ENCODE measurements at places on chromosomes 11 and 22.

- DNase-seq = peak; percentile 82
These were observed 33.8 kb upstream of the PPARA start for GRCh38 chr22:46116491-46116958.

- no peak for DNase-seq
These were observed 1514.8 kb downstream of the TBC1D22A start for GRCh38 chr22:48276994-48277867.

DNA sequence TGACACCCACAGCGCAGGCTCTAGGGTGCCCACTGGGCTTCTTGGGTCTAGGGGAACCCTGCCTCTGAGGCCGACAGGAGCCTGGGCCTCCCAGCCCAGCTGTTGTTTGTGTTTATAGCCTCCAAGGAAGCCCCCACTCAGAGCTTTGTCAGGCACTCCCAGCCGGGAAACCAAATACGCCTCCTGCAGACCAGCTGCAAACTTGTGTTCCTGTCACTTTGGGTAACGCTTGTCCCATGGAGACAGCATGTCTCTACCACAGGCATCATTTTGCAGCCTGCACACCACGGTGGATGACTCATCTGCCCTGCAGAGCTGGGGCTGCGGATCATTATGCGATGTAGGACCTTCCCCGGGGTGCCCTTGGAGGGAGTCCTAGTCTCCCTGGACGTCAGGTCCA lies 40.6 kb upstream of the CRYBB3 start:
- no peak for DNase-seq

- no peak for DNase-seq
These were observed 10.4 kb downstream of the SREBF2 start for GRCh38 chr22:41842996-41843970.

DNA sequence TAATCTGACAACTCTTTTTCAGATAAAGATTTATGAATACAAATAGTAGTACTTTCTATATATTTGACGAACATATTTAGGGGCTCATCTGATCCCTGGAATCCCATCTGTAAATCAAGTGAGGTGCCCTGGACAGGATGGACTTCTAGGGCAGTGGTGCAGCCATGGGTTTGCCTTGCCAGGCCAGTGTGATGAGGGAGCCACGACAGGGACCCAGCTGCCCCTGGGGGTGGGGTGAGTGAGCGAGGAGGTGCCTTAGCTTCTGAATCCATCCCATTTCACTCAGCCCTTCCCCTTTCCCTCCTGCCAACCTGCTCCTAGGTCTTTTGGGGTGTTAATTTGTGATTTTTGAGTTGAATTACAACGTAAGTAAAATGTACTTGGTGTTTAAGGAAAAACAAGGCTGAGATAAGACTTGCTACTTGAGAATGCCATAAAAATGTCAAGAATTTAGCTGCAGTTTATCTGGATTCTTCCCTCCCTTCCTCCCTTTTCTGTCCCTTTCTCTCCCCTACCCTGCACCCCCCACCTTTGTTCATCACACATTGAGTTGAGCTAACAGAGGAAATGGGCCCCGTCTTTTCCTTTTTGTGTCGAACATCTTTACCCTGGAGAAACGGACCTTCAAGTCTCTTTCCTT lies 60.8 kb downstream of the PPFIBP2 start:
- DNase-seq = no peak

DNA sequence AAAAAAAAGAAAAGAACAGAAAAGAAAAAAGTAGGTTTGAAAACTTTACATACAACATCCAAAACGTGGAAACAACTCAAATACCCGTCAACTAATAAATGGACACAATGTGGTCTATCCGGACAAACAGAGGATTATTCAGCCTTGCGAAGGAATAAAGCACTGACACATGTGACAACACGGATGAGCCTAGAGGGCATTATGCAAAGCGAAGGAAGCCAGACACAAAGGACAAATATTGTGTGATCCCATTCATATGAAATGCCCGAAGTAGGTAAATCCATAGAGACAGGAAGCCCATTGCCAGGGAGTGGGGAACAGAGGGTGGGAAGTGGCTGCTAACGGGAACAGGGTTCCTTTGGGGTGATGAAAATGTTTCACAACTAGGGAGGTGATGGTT lies 11.8 kb downstream of the RFPL1 start:
- DNase-seq = no peak

- DNase-seq = no peak
These were observed 259.5 kb downstream of the CADM1 start for GRCh38 chr11:115244758-115245157.

- DNase-seq = no peak
These were observed 75.3 kb downstream of the ARFGAP2 start for GRCh38 chr11:47101406-47101805.

DNA sequence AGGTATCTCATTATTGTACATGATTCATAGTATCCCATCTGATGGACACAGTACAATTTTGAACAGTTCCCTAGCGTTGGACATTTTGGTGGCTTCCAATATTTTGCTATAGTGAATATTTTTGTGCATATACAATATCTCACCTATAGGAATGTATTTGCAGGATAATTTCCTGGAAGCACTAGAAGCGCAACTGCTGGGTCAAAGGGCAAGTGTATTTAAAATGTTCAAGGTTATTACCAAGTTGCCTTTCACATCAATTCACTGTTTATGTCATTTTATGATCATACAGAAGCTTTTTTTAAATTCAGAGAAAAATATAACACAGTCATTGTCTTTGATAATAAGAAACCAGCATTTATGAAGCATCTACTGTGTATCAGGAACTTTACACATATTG lies 19.1 kb upstream of the RPS3 start:
- DNase-seq = no peak

GRCh38 chr11:91170711-91171110 lies 947.9 kb upstream of the CHORDC1 start:
- no peak for DNase-seq

DNA sequence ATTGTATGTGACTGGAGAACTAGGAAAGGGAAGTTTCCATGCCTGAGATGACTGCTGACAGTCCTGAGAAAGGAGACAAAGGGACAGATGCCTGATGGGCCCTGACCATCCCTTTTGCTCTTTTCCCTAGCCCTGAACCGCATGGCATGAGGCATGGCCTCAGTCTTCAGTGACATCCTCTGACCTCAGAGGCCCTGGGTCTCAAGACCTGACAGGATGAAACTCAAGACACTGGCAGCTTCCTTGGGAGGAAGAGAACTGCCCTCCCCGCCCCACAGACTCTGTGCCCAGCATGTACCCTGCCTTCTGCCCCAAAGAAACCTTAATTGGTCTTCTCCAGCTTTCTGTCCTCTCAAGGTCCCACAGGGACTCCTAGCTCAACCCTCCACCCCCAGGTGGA lies 444.1 kb downstream of the SOX6 start:
- DNase-seq = no peak

GRCh38 chr22:43867839-43868635 lies 5.7 kb upstream of the SULT4A1 start:
- no peak for DNase-seq

- no peak for DNase-seq
These were observed 532.2 kb upstream of the CCDC90B start for GRCh38 chr11:83818349-83818748.

GRCh38 chr11:104369761-104370160 lies 205.8 kb upstream of the PDGFD start:
- no peak for DNase-seq

- no peak for DNase-seq
These were observed 69.5 kb downstream of the JAM3 start for GRCh38 chr11:134138376-134138775.

- DNase-seq = no peak
These were observed 17.2 kb upstream of the UVRAG start for GRCh38 chr11:75797792-75798191.

GRCh38 chr22:39317084-39317774 lies 2.2 kb downstream of the RPL3 start:
- no peak for DNase-seq

DNA sequence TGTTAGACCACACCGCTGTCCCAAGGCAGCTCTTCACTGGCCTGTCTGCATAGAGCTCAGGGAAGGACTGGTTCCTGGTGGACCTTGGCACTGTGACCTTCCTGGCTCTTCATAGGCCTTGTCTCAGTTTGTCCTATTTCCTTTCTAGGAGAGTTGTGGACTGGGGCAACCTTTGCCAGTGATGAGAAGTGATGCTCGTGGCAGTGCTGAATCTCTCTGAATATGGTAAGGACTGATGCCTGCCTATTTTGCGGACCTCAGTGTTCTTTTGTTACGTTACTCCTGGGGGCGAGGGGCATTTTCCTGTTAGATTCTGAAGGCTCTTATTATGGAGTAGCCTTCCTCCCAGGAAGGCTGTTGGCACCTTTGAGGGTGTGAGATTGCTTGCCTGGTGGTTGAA lies 24.2 kb downstream of the CABIN1 start:
- DNase-seq = no peak

GRCh38 chr11:118806400-118806799 lies 15.4 kb upstream of the DDX6 start:
- no peak for DNase-seq

DNA sequence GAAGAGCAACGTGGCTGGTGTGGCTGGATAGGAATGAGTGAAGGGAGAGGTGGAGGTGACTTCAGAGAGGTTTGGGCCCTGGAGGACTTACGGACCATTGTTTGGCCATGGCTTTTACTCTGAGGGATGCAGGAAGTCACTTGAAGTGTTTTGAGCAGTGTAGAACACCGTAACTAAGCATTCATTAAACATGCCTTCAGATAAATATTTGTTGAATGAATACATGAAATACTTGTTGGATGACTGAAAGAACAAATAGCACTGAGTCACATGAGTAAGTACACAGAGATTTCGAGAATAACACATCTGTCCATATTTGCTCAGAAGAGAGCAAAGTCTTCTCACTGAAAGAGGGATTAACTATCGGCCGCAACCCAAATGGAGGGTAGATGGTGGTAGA lies 182.7 kb upstream of the SNX19 start:
- DNase-seq = no peak

DNA sequence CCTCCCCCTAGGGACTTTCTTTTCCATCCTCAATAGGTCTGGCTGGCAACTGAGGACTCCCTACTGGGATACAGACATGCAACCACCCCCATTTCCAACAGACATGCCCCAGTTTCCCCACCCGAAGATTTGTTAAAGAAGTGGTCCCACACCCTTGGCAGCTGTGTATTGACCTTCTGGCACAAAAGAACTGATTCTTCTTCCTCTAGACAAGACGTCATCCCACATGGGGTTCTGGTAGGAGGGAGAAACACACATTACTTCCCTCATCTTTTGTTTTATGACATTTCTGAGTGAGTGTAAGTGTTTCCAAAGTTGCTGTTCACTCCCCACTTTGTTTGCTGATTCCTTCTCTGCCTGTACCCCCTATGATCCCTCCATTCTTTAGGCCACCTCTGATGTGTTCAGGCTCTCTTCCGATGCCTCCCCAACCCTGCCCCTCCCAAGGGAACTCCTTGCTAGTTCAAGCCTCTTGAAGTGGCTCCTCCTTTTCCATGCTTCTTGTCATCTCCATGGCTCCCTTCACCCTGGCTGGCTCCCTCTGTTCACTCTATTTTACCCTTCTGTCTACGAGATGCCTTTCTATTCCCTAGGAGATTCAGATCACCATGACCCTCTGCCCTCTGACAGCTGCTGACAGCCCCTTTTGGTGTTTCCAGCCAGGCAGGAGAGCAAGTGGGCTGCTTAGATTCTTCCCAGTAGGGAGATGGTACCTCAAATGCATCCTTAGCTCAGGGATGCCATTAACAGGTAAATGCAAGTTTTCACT lies 4.3 kb downstream of the KIRREL3 start:
- DNase-seq = no peak

DNA sequence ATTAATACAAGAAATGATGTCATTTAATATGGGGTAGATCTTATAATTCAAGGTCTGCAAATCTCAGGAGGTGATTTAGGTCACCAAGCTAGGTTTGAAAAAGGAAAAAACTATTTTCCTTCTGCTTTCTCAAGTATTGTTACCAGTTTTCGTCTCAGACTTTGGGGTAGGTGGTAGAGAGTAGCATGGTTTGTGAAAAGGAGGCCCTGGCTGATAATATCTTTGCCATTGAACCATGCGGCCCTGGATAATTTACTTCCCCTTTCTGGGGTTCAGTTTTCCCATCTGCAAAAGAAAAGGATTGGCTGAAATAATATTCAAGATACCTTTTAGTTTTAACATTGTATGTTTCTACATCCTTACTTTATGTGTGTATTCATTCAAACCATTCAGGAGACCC lies 92.1 kb downstream of the WNT11 start:
- no peak for DNase-seq

DNA sequence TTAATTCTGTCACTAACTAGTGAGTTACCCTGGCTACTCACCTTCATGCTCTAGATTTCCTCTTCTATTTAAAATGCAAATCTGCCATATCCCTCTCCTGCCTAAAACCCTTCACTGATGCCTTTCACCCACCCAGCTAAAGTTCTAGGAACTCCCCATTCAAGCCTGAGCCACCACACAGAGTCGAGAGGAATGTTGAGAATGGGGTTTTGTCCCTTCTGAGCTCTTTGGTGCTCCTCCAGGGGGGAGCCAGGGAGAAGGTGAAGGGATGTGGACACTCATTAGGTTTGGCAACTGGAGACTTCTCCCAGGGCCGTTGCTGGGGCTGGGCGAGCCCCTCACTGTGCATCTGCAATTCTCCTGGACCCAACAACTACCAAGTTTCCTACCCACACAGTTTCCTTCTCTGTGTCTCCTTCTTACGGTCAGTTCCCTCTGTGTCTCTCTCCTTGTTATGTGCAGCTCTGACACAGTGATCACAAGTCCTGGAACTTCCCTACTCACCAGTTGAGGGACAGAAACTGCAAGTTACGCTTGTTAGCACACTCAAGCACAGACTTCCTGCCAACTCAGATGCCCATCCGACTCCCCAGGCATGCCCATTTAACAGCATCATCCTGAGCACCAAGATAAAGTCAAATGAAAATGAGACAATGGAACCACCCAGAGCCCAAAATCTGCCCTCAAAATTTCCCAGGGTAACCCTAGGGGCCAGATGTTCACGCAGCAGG lies 6.5 kb upstream of the IL10RA start:
- DNase-seq = no peak

- DNase-seq = no peak
These were observed 28.0 kb downstream of the SYT9 start for GRCh38 chr11:7279676-7280075.

- DNase-seq = peak; percentile 50
These were observed 37.6 kb downstream of the ZNF195 start for GRCh38 chr11:3341298-3341697.

- DNase-seq = no peak
These were observed 22.6 kb downstream of the MOV10L1 start for GRCh38 chr22:50112151-50113118.

GRCh38 chr22:50696799-50697561 lies 24.4 kb downstream of the SHANK3 start:
- DNase-seq = no peak

DNA sequence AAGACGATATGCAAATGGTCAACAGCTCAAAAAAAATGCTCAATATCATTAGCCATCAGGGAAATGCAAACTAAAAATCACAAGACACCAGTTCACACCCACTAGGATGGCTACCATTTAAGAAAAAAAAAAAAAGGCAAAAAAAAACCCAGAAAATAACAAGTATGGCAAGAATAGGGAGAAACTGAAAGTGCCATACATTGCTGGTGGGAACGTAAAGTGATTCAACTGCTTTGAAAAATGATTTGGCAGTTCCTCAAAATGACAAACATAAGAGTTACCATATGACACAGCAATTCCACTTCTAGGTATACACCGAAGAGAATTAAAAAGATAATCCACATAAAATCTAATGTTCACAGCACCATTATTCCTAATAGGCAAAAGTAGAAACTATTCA lies 47.5 kb downstream of the PICALM start:
- no peak for DNase-seq

- peak; percentile 25 for DNase-seq
These were observed at the start of gene BIK for GRCh38 chr22:43110444-43110926. Gene BIK, plus strand, starts transcription at chr22:43110750. Its CDS starts 13,273 bp downstream, at chr22:43124023.

GRCh38 chr11:118924591-118925585 lies 838 bp downstream of the BCL9L start:
- no peak for DNase-seq

- DNase-seq = no peak
These were observed 1.9 kb downstream of the KCNQ1OT1 start for GRCh38 chr11:2697866-2698265.

All from T follicular helper cell (primary cell).